ENCODE measurements at places on chromosomes 3 and 15.

DNA sequence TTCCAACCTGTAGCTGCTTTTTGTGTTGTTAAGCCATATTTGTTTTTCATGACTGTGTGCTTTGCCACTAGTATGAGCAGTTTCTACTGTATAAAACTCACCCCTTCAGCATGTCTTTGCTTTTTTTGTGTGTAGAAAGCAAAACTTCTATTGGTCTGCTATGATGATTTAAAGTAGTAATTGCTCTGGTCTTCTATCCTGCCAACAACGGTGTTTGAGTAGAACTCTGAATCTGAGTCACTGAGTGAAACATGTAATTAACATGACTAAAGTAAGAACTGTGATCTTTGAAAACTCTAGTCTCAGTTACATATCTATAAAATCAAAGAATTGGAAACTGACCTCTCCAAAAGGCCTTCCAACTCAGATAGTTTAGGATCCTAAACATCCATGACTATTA lies 133.6 kb downstream of the TPRG1 start:
- no peak for DNase-seq

DNA sequence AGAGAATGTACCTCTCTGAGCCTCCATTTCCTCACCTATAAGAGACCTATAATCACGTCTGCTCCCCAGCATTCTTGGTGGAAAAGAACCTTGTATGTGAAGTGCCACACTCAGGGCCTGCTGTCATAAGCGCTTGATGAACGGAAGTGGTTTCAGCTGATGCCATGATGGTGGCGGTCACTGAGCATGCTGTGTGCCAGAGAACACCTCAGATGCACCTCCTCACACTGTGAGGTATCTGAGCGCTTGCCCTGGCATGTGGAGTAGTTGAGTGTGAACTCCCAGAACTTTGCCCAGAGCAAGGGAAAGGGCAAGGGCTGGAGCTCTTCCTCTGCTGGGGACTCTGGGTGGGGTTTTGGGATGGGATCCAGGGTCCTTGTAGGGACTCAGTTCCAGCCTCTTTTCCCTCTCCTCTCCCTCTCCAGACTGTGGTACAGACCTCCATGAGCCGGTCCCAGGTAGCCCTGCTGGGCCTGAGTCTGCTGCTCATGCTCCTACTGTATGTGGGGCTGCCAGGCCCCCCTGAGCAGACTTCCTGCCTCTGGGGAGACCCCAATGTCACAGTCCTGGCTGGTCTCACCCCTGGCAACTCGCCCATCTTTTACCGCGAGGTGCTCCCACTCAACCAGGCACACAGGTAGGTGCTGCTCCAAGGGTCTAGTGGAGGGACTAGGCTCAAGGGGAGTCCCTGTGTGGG lies 2.7 kb downstream of the ABHD14A start:
- DNase-seq = no peak

DNA sequence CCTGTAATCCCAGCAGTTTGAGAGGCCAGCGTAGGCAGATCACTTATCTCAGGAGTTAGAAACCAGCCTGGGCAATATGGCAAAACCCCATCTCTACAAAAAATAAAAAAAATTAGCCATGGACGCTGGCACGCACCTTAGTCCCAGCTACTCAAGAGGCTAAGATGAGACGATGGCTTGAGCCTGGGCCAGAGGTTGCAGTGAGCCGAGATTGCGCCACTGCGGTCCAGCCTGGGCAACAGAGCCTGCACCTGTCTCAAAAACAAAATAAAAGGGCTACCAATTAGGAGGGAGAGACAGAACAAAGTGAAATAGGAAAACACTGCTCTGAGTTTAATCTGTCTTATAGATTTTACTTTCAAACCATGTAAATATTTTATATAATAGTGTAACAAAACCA lies 33.8 kb downstream of the MSL2 start:
- DNase-seq = no peak

GRCh38 chr3:9136746-9137465 lies 112.5 kb downstream of the SRGAP3 start:
- DNase-seq = no peak

DNA sequence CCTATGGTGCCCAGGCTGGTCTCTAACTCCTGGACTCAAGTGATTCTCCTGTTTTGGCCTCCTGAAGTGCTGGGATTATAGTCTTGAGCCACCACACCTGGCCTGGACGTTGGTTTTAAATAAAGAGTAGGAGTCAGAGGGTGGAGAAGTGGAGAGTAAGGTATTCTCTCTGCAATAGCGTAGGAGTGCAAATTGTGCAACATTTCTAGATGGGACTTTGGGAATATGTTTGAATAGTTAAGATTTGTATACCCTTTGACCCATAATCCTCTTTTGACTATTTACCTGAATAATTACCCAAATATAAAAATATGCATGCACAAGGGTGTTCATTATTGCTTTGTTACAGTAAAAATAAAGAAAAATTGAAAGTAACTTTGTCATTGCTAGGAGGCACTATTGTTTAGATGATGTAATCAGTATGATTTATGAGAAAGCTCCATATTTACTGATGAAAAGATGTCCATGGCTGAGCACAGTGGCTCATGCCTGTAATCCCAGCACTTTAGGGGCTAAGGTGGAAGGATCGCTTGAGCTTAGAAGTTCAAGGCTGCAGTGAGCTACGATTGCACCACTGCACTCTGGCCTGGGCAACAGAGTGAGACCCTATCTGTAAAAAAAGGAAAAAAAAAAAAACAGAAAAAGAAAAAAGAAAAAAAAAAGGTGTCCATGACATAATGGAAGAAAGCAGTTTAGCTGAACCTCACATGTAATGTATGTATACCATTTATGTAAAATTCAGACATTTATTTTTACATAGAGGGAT lies 15.1 kb upstream of the XYLB start:
- DNase-seq = no peak

GRCh38 chr3:189056646-189057335 lies 115.0 kb upstream of the TPRG1 start:
- DNase-seq = no peak

DNA sequence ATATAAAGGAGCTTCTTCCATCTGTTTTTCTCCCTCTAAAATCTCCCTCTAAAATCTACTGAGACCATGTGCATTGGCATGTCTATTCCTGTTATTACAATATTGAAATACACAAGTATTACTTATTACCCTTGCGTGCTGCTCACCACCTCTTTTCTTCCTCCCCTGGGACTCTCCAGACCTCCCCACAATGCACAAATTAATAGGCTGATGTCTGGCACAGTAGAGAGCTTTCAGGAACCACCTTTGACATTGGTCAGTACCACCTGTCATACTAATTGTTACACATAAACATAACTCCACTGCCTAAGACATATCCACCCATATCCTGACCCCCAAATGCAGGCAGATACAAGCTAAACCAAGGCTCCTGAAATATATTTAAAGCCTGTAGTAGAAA lies 722.6 kb downstream of the FHIT start:
- DNase-seq = no peak

DNA sequence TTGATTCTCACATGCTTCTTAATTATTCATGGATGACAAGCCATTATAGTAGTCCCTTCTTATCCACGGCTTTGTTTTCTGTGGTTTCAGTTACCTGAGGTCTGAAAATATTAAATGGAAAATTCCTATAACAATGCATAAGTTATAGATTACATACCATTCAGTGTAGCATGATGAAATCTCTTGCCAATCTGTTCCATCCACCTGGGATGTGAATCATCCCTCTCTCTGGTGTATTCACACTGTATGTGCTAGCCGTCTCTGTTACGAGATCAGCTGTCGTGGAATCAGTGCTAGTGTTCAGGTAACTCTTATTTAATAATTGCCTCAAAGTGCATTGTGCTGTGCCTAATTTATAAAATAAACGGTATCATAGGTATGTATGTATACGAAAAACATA lies 5.2 kb downstream of the WDR5B start:
- DNase-seq = no peak

- no peak for DNase-seq
Measured at GRCh38 chr15:93072011-93072410, 17.0 kb downstream of the RGMA start.

- DNase-seq = no peak
Measured at GRCh38 chr15:58523634-58524033, 91.8 kb downstream of the LIPC start.

GRCh38 chr3:16528106-16528505 lies 14.6 kb upstream of the RFTN1 start:
- no peak for DNase-seq

DNA sequence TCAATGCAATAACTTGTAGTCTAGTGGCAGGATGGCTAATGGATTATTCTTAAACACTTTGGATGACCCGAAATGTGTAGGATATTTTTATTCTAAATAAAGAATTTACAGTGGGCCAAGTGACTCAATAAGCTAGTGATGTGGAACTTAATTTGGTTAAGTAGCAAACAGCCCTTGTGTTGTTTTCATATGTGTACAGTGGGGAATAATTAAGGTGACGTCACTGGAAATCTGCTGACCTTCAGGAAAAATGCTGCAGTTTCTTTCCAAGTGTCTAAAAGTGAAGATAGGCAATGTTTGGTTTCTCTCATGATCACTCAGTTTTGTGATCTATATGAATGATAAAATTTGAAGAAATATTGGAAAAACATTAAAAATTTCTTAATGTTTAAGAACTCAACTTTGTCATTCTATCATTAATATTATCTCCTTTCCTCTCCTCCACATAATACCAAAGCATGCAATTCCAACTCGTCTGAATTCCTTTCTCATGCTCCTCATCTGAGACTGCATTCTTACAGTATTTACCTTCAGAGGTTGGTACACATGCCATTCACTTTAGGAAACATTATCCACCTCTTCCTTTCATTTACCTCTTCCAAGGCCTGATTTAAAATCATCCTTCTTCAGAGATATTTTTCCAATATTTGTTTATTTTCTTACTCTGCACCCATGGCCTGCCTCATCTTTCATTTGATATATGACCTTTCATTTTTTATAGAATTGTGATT lies 414.6 kb upstream of the ARPP21 start:
- no peak for DNase-seq
